ENCODE measurements at places on chromosomes 12 and 14.
A peak's percentile ranks its signal among the peaks of the same experiment; 100 is the strongest.

DNA sequence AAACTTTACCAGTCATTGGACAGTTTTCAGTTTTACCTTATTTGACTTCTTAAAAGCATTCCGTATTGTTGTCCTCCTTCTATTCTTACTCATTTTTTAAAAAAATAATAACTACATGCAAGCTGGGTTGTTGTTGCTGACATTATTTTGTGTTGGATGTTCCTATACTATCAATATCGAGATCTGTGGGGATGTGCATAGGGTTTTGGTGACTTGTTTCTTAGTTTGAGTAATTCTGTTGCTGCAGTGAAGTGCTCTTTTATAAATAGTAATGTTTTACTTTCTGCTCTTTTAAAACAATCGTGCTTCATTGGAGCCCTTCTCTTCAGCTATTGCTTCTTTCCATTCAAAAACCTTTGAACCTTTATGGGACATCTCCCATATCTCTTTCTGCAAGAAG is 79.4 kb downstream of the METTL25 start:
- no peak for DNase-seq

GRCh38 chr12:76764856-76765255 is 941 bp downstream of the ZDHHC17 start:
- DNase-seq, result no peak

GRCh38 chr14:56810147-56810719 is at the start of gene OTX2:
Gene OTX2, minus strand, starts transcription at chr14:56810479. Its CDS starts 5,023 bp downstream, at chr14:56805456.
- no peak for DNase-seq

- peak; percentile 53 for DNase-seq
Observed at GRCh38 chr12:54680374-54680773, 32.2 kb upstream of the DCD start.

- no peak for DNase-seq
Observed at GRCh38 chr14:68172216-68172615, 352.6 kb downstream of the RAD51B start.

DNA sequence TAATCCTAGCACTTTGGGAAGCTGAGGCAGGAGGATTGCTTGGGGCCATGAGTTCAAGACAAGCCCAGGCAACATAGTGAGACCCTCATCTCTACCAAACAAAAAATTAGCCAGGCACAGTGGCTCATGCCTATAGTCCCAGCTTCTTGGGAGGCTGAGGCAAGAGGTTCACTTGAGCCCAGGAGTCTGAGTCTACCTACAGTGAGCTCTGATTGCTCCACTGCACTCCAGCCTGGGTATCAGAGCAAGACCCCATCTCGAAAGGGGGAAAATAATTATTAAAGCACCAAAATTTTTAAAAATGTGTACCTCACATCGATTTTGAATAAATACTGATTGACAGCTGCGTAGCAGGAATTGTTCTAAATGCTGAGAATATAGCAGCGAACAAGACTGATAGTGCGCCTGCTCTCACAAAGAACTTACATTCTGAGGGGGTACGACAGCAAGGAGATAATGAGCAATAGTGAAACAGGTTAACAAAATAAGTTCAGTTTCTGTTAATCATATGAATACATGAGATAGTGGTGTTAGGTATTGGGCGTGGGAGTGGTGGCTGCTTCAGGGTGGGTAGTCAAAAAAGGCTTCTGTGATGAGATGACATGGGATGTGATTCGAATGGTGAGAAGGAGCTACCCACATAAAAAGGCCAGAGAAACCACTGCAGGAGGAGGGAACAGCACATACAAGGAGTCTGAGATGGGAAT is 19.6 kb downstream of the HCFC2 start:
- peak; percentile 61 for DNase-seq

- no peak for DNase-seq
Observed at GRCh38 chr12:93006471-93007208, 77.5 kb upstream of the EEA1 start.

DNA sequence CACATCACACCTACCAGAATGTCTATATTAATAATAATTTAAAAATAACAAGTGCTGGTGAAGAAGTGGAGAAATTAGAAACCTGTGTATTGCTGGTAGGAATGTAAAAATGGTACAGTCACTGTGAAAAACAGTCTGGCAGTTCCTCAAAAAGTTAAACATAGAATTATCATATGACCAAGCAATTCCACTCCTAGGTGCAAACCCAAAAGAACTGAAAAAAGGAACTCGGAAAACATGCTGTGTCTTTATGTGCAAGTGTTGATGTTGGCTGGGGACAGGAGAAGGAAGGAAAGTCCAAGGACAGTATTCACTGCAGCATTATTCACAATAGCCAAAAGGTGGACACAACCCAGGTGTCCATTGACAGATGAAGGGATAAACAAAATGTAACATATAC is 146.5 kb downstream of the TTC7B start:
- DNase-seq, result no peak

DNA sequence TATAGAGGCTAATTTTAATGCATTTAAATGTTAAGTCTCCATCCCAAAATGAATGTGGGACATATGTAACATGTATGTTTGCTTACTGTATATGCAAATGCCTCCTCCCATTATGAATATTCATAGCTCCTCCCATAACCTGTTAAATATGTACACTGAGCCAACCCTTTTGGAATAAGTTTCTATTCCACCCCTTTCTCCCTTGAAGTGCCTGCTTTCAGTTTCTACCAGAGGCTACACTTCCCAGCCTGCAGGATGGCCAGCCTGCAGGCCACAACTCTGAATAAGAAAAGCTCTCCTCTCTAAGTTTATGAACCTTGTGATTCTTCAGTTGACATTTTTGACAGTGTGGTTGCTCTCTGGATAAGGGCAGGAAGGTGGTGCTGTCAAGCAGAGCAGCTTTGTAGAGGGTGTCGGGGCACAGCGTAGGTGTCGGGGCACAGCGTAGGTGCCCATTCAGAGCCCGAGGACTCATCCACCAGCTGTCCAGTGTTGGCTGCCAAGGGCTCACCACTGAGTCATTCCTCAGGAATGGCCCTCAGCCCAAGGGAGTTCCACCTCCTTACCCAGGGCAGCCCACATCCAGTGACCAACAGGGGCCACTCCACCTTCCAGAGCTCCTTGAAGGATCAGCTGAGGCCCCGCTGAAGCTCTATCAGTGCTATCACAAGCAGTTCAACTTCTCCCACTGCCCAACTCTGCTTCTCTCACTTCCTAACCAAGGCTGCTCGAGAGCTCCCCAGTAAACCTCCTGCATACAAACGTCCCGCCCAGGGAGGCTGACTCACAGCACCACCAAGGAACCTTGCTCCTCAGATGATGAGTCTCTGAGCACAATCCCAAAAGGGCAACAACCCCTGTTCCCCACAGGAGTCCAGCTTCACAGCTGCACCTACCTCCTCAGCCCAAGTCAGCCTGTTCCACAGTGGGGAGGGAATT is 31.4 kb downstream of the VWF start:
- no peak for DNase-seq

- no peak for DNase-seq
Observed at GRCh38 chr14:93926245-93926872, 785 bp upstream of the FAM181A start.

GRCh38 chr14:103418481-103418818 is 33.2 kb downstream of the MARK3 start:
- DNase-seq, result peak; percentile 51

GRCh38 chr14:105908481-105908911 is 382.1 kb downstream of the TMEM121 start:
- DNase-seq, result no peak

DNA sequence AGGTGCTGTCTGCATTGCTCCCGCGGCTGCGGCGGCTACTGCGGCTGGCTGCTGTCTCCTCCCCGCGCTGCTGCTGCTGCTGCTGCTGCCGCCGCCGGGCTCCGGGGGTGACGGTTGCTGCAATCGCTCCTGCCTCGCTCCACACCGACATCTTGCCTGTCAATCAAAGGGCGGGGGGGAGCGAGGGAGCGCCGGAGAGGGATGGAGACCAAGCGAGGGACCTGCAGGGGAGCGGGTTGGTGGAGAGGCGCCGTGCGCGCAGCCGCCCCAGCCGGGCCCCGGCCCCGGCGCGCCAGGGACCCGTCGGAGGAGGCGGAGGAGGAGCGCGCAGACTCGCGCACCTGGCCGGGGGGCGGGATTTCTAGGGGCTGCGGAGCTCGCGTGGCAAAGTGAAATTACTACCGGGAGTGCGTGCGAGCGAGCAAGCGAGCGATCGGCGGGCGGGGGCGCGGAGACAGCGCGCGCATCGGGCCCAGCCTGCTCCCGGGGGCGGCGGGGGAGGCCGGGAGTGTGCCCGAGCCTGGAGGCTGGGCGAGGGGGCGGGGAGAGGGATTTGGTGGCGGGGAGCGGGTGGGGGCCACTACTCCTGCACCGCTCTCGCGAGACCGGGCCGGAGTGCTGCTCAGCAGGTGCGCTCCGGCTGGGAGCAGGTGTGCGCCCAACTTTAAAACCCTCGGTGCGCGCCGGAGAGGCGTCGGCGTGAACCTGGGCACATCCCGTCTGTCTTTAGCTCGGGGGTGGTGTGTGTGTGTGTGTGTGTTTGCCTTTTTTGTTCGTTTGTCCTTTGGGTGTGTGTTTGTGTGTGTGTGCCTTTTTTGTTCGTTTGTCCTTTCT is at the start of gene KSR2:
Gene KSR2 (minus strand): TSS at position 165 of the 834 bp plus-strand sequence. CDS start 735 bp downstream, outside the sequence.
- peak; percentile 53 for DNase-seq

GRCh38 chr12:98437806-98438595 is 77.4 kb upstream of the TMPO start:
- no peak for DNase-seq

GRCh38 chr14:95503365-95504134 is 12.9 kb downstream of the SYNE3 start:
- DNase-seq, result no peak

DNA sequence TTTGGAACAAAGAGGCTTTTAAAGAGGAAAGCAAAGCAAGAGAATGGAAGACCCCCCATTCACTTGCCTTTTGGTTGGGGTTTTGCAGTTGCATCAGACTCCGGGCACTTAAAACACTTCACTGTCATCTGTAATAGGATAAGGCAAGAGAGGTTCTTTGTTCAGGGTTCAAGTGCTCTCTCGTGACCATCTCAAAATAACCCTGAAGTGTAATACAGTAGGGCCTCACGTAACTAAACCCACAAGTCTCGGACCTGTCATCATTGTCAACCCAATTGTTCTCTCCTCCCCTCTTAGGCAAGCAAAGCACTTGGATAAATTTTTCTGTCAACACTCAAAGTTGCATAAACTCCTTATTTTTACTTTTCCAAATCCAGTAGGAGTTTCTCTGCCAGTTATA is 26.9 kb upstream of the MYBPC1 start:
- no peak for DNase-seq

GRCh38 chr14:44952391-44953110 is 9.2 kb downstream of the KLHL28 start:
- no peak for DNase-seq

GRCh38 chr14:99745307-99745951 is 47.8 kb upstream of the EML1 start:
- no peak for DNase-seq

DNA sequence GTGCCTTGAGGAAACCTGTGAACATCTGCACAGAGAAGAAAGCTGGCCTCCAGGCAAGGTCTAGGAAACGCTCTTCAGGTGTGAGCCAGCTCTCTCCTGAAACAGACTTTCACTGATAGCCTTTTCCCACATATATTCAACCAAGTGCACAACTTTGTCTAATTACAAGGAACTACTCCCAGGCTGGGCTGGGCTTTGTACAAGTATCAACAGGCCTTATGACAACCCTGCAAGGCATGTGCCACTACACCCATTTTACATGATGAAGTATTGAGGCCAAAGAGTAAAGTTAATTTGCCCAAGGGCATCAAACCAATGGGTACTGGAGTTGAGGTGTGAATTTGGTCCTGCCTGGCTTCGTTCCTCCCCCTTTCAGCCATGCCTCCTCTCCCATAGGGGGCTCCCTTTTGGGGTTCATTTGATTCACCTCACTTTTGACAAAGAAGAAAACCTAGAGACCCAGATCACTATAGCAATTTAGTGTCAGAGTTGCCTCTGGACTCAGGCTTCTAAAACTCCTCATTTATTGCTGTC is 2.1 kb downstream of the CSRP2 start:
- DNase-seq, result no peak

- no peak for DNase-seq
Observed at GRCh38 chr14:66237741-66238140, 248.4 kb upstream of the CCDC196 start.

DNA sequence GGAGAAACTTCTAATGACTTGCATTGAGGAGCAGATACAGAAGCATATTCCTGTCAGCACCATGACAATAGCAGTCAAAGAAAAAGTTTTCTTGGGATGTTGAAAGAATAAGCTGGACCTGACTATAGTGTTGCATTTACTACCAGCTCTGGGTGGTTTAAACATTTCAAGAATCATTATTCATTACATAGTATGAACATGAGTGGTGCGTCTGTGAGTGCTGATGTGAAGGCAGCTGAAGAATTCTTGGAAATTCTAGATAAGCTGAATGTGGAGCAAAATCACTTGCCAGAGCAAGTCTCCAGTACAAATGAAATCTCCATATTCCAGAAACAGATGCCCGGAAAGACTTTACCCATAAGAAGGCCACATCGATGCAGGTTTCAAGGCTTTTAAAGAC is 45.0 kb upstream of the STAB2 start:
- DNase-seq, result no peak

DNA sequence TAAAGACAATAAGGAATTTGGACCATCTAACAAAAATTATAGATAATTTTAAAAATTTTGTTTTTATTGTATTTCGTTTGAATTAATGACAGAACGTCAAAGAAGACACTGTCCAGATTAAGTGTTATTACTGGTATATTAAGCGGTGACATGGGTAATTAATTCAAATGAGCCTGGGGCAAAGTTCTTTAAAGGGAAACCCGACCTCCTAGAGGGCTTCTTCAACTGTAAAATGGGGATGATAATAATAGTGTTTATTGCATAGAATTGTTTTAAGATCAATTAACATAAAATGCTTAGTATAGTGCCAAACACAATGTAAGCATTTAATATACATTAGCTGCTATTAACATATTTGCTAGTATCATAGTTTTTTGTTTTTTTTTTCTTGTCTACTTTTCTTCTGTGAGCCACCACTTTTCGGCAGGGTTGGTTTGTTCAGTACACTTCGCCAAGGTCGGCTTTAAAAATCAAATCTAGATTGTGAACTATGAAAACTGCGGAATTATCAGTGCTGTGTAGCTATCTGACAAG is 514 bp upstream of the LARP4 start:
- no peak for DNase-seq

GRCh38 chr12:122687086-122687485 is 16.1 kb downstream of the HCAR2 start:
- DNase-seq, result no peak

GRCh38 chr14:50363714-50364111 is 33.0 kb downstream of the CDKL1 start:
- peak; percentile 74 for DNase-seq

DNA sequence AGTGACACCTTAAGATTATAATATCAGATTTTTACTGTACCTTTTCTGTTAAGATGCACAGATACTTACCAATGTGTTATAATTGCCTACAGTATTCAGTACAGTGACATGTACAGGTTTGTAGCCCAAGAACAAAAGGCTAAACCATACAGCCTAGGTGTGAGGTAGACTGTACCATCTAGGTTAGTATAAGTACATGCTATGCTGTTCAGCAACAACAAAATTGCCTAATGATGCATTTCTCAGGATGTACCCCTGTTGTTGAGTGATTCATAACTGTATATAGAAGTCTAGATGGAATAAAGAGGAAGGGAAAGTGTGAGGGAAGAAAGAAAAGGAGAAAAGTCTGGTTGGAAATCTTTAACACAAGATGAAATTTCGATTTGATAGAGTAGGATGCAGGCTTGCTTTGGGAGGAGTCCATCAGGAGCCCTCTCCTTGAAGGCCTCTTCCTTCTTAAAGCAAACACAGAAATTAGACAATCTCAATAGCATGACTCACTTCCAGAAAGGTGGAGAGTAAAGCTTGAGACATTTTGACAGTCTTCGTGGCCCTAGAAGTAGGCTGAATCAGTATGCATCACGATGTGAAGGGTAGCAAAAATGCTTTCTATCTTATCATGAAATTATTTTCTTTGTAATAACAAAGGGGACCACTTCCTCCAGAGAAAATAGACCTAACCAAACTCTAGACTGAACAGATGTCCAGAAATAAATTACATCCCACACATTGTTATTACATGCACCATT is 191.5 kb downstream of the SYT1 start:
- DNase-seq, result no peak

Measured in activated naive CD4-positive, alpha-beta T cell treated with anti-CD3 and anti-CD28 coated beads for 36 hours (primary cell).